ENCODE measurements at places on chromosomes 1 and 21.

- no peak for DNase-seq
Measured at GRCh38 chr1:201536558-201536957, 2.4 kb upstream of the NAV1 start.

DNA sequence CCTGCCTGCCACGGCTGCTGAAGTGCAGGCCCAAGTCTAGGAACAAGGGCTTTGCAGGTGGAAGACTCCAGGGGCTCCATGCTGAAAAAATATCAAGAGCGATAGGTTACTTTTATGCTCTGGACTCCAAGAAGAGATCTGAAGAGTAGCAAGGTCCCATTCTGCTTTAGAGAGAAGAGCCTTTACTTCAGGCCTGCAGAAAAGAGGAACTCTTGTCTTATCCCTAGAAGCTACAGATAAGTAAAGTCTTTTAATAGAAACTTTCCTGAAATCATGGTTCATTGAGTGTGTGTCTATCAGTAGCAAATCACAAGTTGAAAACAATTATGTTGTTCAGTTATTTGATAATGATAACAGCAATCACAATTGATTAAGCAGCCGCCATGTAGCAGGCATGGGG, 113.3 kb downstream of the TNR start:
- no peak for DNase-seq

GRCh38 chr1:162369571-162369970, 7.1 kb downstream of the SPATA46 start:
- DNase-seq = no peak

- peak; percentile 26 for DNase-seq
Measured at GRCh38 chr1:38018864-38019343, 6.4 kb downstream of the UTP11 start.

- DNase-seq = no peak
Measured at GRCh38 chr1:17559615-17560419, 20.3 kb downstream of the ARHGEF10L start.

All from NCI-H2081 (cell line).